CD4-positive, alpha-beta T cell treated with Interleukin-1 beta for 1 hour (primary cell): ENCODE measurements at places on chromosomes 7 and 10.

GRCh38 chr7:28245123-28245878, 64.7 kb upstream of the JAZF1 start:
- no peak for DNase-seq

DNA sequence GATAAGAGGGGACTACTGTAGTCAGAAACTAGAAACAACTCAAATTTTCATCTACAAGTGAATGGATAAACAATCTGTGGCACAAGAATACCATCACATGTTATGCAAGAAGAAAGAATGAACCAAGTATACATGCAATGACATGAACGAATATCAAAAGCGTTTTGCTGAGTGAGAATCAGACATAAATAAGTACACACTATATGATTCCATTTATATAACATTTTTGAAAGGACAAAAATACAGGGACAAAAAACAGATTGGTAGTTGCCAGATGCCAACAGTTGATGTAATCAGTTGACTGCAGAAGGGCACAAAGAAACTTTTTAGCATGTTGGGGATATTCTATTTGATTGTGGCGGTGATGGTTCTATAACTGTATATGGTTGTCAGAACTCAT, 33.6 kb downstream of the CTNNA3 start:
- no peak for DNase-seq

GRCh38 chr10:121822180-121822579, 105.7 kb downstream of the ATE1 start:
- no peak for DNase-seq

DNA sequence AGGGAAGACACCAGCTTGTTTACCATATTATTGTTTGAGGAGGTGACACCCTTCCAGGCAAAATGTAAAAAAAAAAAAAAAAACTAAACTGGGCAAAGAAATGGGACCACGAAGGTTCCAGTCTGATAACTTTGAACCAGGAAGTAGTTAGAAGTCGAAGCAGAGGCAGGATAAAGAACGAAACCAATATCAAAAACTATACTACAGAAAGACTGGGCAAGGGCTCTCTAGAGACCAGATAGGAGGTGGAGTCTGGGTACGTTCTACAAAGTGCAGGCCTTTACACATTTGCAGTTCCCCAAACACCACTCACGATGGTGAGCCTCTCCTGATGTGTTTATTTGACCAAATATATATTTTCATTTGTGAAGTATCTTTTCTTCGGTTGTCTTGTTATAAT, 125.7 kb upstream of the CDK1 start:
- DNase-seq: no peak

- DNase-seq: no peak
Measured at GRCh38 chr10:119296703-119297102, 89.3 kb downstream of the GRK5 start.

GRCh38 chr7:96205665-96206064, 116.2 kb downstream of the SLC25A13 start:
- DNase-seq: no peak

GRCh38 chr10:12961416-12962205, 39.9 kb downstream of the CCDC3 start:
- no peak for DNase-seq

DNA sequence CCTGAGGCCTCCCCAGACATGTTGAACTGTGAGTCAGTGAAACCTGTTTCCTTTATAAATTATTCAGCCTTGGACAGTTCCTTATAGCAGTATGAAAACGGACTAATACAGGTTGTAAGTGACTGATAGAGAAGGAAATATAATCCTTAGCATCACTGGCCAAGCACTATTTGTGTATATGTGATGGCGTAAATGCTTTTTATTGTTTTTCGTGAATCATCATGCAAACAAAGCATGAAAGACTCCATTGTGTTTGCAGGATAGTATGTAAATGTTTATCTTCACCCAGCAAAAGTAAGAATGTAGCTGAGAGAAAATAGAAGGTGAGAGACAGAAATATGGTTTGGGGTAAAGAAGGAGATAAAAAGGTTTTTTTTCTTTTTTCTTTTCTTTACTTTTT, 92.5 kb upstream of the LRGUK start:
- DNase-seq: no peak

DNA sequence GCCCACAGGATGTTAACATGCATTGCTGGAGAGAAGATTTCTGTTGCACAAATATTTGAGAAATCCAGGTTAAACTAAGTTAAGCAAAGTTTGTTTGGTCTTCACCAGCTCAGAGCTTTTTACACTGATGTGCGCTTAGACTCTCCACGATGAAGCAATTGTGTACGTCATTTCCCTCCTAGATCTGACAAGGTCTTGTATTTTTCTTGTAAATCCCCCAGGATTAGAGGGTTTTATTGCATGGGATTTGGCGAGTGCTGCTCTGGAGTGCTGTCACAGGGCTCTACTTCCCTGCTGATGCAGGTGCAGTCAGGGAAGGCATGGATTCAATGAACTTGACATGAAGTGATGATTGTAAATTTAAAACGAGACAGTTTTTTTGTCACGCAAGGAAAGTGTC, 173.3 kb downstream of the PDE1C start:
- no peak for DNase-seq

DNA sequence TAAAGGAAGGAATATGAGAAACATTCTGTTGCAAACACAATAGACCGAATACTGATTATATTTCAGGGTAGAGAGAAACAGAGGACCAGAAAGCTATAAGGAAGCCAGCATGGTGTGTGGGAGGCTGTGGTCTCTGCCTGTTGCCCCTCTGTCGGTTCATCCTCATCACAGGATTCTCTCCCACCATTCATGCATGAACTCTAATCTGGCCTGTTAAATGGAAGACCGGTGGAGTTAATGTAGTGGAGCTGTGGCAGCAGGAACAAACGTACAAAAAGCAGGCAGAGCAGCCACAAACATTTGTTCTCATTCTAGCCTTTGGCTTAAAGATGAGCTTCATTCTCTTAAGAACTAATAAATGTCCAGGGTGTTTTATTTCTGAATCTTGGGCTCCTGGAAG, 902.4 kb downstream of the LRMDA start:
- no peak for DNase-seq

DNA sequence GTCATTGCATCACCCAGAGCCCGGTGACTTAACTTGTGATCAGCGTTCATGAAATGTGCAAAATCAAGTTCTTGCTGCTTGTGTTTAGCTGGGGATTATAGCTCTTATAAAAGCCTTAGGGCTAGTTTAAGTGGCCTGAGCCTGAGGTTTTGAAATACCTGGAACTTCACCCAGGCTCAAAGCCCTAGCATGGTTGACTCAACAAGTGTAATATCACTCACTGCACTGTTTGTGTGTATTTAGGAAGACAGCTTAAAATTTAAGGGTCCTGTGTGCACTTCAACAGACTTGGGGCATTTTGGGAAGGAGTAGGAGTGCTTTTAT, 489.5 kb downstream of the GATA3 start:
- no peak for DNase-seq

DNA sequence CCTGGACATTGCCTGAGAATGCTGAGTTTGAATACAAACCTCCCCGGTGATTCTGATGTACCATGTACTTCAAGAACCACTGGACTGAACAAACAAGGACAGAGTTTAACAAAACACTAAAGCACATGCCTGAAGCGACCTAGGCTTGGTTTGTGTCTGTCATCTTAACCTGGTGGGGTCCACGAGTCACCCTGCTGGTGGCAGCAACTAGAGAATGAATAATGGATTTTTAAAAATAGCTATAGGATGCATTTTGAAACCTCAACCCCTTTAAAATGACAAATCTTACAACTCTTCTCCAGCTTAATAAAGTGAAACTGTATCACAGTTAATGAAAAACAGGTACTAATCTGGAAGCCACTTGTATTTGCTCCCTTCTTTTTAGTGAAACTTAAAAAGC, 25.2 kb downstream of the CDHR3 start:
- DNase-seq: no peak

- DNase-seq: no peak
Measured at GRCh38 chr7:124550036-124550435, 215.6 kb downstream of the GPR37 start.

DNA sequence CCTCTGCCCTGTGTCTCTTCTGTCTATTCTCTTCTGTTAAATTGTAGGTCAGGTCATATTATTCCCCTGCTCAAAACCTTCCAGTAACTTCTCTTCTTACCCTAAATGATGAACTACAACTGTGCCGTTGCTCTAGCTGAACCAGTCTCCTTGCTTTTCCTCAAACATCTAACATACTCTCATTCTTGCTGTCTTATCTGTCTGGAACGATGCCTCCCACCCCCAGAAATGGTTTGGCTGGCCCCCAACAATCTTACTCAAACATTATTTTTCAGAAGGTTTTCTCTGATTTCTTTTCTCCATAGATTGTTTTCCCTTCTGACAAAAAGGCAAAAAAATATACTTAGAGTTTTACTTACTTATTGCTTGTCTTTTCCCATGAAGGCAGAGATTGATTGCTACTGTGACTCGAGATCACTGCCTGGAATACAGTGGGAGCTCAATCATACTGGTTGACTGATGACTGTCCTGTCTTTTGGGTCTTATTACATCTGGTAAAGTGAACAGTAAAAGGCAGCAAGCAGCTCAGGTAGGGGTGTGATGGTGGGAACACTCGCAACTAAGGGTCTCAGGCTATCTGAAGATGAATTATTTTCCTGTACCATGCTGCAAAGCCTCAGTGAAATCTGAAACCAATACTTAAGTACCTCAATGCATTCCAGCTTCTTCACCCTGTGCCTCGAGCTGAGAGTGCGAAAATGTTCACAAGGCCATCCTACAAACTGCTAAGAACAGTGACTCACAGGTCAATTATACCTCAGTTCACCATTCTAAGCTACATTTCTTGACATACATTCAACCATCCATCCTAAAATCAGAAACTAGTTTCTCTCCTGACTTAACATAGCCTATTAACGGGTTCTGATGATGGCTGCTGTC, 67.6 kb downstream of the DNMBP start:
- DNase-seq: no peak

- DNase-seq: no peak
Measured at GRCh38 chr7:45573661-45574415, at the start of gene ADCY1. ADCY1 (plus strand) TSS chr7:45574368; CDS start chr7:45574544, 176 bp downstream.

- DNase-seq: no peak
Measured at GRCh38 chr7:127912901-127913300, 118.3 kb downstream of the LRRC4 start.

DNA sequence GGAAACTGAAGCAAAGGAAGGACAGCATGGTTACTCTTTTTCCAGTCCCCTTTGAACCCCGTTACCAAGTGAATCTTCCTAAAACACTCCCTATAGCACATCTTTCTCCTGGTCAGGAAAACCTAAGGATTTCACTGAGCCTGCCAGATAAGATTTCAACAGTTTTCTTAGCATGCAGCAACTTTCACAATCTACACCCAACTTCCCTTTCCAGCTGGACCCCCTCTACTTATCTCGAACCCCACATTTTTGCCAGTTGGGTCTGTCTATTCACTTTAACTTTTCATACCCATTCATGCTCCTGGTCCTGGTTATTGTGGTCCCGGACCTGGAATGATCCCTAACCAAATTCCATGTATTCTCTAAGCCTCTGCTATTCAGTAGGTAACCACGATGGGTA, 14.9 kb upstream of the CPVL start:
- no peak for DNase-seq

DNA sequence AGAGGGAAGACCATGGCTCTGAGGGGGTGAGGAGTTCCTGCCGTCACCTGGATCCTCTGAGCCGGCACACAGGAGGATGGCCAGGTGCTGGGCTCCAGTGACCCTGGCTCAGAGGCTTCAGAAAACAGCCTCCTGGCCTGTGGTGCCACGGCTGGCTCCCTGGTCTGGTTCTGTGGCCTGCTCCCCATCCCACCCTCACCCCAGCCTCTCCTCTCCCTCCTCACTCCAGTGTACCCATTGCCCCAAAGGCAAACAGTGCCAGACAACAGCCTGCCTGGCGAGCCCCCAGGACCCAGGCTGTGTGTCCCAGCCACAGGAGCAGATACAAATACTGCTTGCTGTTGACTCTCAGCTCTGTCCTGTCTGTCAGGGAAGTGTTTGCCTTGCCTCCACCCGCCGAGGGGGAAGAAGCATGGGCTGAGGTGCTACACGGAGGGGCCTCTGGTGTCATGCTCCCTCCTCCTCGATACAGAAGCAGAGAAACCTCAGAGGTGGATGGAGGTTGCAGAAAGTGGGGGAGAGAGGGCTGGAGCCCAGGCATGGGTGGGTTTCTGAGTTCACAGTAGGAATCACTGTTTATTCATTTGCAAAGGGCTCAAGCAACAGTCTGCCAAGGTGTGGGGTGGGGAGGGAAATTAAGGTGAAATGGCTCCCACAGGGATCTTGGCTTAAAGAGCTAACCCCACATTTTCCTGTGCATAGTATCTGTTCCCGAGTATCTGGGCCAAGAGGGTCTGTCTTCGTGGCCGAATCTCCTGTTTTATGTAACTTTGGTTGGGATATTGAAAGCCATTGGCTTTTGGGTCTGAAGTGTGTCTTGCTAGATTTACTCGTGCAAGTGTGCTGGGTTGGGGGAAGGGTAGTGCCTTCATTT, 5.5 kb downstream of the ADRA2A start:
- no peak for DNase-seq

- peak; percentile 63 for DNase-seq
Measured at GRCh38 chr10:5283305-5284158, 81.2 kb upstream of the UCN3 start.

GRCh38 chr10:22479419-22479818, 134.1 kb downstream of the SPAG6 start:
- no peak for DNase-seq

- peak; percentile 72 for DNase-seq
Measured at GRCh38 chr10:3828404-3829155, 43.6 kb upstream of the KLF6 start.
